Activated CD8-positive, alpha-beta memory T cell treated with anti-CD3 and anti-CD28 coated beads for 36 hours (primary cell): ENCODE measurements at places on chromosomes 11 and 22. TPM values are rescaled to one million over a fixed set of nuclear protein-coding genes. Genes with fewer than 3 reads are reported as not detected.

OR10D3 gene
- total RNA-seq = not detected

SLC7A4 gene
- 0.19 TPM for total RNA-seq

TSGA10IP gene
- total RNA-seq = not detected

MYO18B gene
- total RNA-seq = 0.57 TPM

PDGFB gene
- 0.78 TPM for total RNA-seq

SAAL1 gene
- total RNA-seq = 51.9 TPM

TMEM191C gene
- 1.4 TPM for total RNA-seq

NDUFS3 gene
- total RNA-seq = 145 TPM

DAGLA gene
- 0.06 TPM for total RNA-seq

LRP4 gene
- total RNA-seq = 0.38 TPM

OR52E8 gene
- not detected for total RNA-seq

DEPDC7 gene
- 2.8 TPM for total RNA-seq

YPEL1 gene
- 0.50 TPM for total RNA-seq

RHOD gene
- total RNA-seq = 1.8 TPM

C22orf31 gene
- not detected for total RNA-seq

FBLN1 gene
- not detected for total RNA-seq
